Hematopoietic multipotent progenitor cell (in vitro differentiated cells): ENCODE measurements at places on chromosomes 11 and 22.

GRCh38 chr22:19463491-19464469 lies 15.2 kb downstream of the UFD1 start:
- DNase-seq = no peak

DNA sequence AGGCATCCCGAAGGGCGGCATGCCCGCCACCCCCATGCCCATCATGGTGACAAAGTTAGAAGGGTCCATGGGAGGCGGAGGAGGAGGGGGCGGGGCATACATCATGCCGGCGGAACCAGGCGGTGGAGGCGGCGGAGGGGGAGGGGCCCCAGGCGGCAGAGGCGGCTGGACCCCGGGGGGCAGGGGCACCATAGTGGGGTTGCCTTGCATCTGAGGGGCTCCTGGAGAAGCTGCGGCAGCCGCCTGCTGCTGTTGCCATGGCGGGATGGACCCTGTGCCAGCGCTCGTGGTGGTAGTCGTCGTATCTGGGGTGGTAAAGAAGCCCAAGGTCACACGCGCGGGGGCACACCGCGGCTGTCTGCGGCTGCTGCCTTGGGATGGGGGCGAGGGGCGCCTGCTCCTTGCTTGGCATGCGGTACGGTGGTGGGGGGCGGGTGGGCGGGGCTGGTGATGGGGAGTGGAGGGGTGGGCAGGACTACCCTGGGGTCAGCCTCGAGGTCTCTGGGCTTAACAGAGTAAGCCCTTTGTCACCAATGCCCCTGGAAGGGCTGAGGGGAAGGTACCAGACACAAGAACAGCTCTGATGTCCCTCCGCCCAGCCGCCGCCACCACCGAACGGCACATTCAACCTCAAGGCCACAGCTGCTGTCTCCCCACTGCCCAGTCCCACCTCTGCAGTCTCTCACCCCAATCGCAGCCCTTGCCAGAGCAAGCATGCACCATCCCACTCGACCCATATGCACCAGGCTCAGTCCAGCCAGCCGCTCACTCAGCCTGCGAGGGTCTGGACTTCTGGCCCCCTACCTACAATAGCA lies 6.3 kb upstream of the PYGM start:
- DNase-seq = no peak

- DNase-seq = no peak
Measured at GRCh38 chr11:75240311-75241035, at the start of gene TPBGL. TPBGL (plus strand) TSS chr11:75240774; CDS start chr11:75241050, 276 bp downstream.

DNA sequence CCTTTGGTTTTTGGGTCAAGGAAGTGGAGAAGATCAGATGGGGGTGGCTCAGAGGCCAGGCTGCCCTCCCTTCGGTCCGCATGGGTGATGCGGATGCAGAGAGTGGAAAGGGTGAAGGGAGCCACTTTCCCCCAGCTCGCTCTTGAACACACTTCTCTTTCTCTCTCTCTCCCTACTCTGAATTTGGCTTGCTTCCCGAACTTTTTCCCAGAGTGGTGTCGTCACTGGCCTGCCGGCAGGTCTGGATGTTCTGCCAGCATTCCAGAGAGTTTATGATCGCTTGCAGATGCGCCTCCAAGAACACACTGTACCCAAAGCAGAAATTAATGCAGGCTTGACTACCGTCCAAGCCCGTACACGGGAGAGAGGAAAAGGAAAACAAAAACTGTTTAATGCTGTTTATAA lies 103.2 kb downstream of the ZBTB16 start:
- no peak for DNase-seq

GRCh38 chr11:113103932-113104690 lies 142.9 kb downstream of the NCAM1 start:
- no peak for DNase-seq

DNA sequence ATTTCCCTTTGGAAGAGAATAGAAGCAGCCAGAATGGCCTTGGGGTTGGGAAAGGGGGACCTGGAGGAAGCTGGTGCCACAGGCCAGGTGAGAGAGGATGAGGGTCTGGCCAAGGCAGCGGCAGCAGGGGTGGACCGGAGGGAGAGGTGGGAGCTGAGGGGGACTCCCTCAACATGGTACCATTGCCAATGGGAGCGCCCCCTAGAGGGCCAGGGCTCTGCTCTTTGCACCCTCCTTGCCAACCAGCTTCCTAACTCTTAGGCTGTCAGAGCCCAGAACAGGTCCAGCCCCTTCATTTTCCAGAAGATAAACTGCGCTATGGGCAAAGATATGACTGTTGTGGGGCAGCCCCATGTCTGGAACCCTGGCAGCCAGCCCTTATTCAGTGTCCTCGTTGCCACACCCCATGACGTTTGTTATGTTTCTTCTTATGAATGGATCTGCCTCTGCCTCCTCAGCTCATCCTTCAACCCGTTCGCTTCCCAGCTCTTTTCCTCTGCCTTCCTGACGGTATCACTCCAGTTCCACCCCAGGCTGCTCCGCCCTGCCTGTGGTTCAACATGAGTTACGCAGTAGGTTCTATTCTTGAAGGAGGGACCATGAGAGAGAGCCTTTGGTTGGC lies 185.2 kb downstream of the GRIK4 start:
- no peak for DNase-seq
